Renal cortical epithelial cell (primary cell): ENCODE measurements at places on chromosomes 1 and 21.

DNA sequence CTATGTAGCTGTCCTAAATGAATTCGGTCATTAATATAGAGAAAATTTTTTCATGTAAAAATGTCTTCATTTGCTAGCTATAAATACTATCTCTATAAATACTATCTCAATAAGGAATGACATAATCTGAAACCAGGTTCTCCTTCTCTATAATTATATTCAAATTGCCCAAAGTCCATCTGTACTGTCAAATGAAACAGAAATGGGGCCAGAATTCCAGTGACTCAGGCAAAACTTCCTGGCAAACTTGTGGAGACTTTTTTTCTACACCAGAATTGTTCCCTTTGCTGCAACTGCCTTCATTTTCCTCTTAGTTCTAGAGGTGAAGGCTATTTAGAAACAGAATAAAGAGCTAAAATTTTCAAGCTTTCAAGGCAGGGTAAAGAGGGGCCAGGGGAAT, 152.5 kb downstream of the KCNH1 start:
- DNase-seq, result peak; percentile 46

DNA sequence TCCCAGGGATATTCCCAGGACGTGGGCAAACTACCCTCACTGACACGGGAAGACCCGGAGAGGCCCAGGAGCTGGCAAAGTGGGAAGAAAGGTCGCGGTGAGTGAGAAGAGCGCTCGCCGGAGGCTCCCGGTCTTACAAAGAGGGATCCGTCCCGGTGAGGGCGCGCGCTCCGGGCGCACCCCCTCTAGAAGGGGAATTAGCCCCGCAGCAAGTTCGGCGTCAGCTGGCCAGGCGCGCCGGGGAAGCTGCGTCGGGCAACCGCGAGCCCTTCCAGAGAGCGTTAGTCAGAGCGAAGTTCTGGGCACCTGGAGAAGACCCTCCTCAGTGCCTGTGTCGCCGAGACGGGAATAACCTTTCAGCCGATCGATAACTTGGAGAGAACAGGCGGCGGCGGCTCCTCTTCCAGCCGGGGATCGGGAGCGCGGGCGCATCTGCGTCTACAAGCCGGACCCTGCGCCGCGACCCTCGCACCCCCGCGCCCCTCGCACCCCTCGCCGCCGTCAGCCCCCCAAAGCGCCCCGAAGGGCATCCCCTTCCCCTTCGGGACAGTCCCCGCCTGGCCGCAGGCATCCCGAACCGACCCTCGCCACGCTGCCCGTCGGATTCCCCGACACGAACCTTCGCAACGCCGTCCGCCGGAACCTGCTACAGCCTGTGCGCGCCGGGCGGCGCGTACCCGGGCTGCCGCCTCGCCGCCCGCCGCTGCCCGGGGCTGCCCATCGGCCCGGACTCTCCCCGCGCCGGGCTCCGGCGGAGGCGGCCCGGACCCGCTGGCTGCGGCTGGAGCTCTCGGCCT, 485 bp downstream of the SIPA1L2 start:
- DNase-seq, result no peak

GRCh38 chr1:152162792-152163463, 3.9 kb upstream of the RPTN start:
- peak; percentile 97 for DNase-seq

- no peak for DNase-seq
Measured at GRCh38 chr1:101301446-101302057, 64.7 kb downstream of the S1PR1 start.

DNA sequence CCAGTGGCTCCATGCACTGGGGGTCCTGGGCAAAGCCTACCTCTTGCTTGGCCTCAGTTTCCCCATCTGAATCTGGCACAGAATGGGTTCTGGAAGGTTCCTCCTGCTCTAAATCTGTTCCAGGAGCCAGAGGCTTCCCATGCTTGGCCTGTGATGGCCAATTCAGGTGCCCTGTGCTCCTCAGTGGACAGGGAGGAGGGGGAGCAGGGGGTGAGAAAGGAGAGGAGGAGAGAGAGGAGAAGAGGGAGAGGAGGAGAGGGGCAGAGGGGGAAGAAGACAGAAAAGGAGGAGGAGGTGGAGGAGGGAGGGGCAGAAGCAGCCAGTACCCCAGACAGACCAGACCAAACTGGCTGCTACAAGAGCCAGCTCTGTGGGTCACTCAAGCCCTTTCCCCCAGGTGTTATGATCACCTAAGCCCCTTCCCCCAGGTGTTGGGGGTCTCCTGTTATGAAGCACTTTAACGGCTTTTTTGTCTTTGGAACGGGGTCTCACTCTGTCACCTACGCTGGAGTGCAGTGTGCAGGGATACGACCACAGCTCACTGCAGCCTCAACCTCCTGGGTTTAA, 43.7 kb downstream of the TRIM11 start:
- DNase-seq, result no peak

GRCh38 chr1:222314839-222315238, 233.1 kb downstream of the HHIPL2 start:
- no peak for DNase-seq

DNA sequence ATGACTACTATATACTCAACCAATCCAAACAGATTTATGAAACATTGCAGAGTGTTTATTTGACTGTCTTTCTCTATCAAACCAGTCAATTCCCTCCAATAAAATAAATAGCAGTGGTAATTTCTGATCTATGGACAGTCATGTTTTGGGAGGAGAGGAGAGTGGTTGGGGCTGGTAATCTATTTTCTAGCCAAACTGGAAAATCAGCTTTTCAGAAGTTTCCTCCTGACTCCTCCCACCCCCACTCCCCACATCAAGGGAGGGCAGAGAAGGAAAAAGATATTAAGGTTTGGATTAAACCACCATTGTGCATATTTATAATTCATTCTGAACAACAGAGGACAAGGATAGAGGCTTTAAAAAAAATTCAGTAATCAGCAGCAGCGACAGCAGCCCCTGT, 69.4 kb upstream of the SOX13 start:
- no peak for DNase-seq

- DNase-seq, result peak; percentile 39
Measured at GRCh38 chr21:35508139-35508888, 459.2 kb upstream of the RUNX1 start.

GRCh38 chr1:44919400-44919799, 67.0 kb downstream of the EIF2B3 start:
- peak; percentile 13 for DNase-seq

DNA sequence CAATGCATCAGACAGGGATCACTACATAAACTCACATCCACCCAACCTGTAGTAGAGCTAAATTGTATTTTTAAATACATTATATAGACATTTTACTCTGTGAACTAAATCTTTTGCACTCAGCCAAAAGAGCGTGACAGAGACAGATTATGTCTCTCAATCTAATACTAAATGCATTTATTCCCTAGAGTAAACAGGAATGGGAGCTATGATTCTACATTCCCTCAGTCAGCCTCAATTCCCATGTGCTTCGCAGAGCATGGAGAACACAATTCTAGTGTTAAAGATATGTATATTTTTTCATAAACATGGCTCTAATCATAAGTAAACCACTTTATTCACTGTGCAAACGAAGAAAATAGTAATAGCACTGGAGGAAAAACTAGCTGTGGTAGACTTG, 16.5 kb downstream of the PIGK start:
- no peak for DNase-seq

DNA sequence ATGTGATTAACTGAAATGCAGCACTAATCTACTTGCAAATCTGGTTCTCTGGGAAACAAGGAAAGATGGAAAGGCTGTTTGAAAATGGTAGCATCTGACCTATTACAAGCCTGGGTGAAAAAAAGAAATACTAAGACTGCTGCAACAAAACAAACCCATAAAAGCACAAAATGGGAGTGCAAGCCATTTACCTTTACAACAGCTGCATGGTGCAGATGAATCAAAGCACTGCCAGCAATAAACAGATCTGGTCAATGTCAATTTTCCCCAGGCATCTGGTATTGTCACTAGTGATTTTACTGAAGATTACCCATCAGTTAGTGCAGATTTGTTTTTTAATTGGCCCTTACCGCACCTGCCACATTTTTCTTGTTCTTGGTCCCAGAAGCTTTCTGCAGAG, 1341.7 kb downstream of the PLA2G4A start:
- no peak for DNase-seq

GRCh38 chr1:218587900-218588299, 242.8 kb downstream of the TGFB2 start:
- DNase-seq, result no peak

DNA sequence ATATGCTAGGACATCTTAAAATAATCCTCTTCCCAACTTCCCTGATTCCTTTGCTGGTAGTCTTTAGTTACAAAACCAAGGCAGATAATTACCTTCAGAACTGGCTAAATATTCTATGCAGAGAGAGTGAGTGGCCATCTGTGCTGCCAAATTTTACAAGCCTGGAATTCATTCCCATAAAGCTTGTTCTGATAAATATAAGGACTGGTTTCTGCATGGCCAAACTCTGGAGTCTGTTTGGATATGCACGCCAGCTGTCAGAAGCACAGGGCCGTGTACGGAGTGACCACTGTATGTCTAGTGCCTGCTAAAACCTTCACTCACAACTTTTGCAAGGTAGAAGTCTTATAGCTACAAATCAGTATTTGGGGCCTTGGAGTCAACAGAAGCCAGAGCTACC, 66.5 kb upstream of the RAVER2 start:
- DNase-seq, result no peak

- DNase-seq, result no peak
Measured at GRCh38 chr1:78667939-78668338, 18.3 kb downstream of the IFI44 start.

GRCh38 chr1:245168086-245168485, 13.3 kb downstream of the KIF26B start:
- DNase-seq, result no peak

- no peak for DNase-seq
Measured at GRCh38 chr1:45216861-45217260, 10.5 kb upstream of the ZSWIM5 start.

DNA sequence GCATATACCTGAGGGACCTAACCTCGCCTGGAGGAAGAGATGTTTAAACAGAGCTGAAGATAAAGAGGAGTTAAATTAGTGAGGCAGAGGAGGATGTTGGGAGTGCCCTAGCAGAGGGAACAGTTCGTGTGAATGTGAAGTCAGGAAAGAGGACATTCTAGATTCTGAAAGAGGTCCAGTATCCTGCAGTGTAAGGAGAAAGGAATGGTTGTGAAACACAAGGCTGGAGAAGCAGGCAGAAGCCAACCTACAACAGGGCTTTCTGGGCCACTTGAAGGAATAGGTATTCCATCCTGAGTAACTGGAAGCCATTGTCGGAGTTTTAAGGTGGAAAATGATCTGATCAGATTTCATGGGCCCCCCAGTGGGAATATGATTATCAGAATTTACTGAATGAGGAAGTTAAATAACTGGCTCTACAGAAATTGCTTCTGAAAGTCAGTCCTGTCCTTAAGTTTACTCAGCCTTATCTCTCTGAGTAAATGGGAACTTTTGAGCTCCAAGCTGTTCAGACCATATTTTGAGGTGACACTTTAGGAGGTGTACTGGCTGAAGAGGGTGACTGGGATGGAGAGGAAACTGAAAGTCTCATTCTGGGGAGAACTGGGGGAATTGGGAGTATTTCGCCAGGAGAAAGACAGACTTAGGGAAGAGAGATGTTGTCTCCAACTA, 24.4 kb upstream of the FAAH start:
- no peak for DNase-seq

GRCh38 chr1:31587720-31588423, 11.6 kb downstream of the TINAGL1 start:
- DNase-seq, result peak; percentile 57

DNA sequence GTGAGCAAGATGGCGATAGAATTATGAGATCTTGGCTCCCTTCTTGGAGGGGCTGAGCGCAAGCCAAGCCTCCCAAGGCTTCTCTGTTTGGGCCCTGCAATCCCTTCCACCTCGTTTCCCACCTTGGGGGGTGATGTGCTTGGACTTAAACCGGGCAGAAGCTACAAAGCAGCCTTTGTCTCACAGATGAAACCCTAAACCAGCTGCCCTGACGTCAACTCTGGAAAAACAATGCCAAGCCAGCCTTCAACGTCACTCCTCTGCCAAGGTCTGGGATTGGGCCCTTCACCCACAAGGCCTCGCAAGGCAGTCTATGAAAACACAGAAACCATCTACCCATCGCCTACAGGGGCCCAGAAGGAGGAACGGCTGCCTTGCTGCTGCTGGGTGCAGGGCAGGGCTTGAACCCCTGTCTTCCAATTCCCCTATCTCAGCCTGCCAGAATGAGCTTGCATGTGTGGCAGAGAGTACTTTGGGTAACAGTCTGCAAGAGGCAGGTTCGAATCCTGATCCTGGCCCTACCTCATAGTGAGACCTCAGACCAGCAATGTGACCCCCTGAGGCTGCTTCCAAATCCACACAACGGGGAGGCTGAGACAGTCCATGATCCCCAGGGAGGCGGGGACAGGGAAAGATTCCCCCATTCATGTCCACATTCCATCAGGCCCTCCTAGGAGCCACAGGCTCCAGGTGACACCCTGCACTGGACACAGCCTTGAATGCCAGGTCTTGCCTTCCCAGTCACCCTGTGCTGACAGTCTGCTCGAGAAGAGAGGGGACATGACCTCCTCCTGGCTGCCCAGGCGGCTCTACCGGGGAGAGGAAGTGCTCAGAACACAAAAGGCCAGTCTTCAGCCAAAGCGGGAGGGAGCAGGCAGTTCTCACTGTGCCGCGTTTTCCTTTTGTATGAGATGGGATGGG, 15.0 kb downstream of the IFFO2 start:
- no peak for DNase-seq

DNA sequence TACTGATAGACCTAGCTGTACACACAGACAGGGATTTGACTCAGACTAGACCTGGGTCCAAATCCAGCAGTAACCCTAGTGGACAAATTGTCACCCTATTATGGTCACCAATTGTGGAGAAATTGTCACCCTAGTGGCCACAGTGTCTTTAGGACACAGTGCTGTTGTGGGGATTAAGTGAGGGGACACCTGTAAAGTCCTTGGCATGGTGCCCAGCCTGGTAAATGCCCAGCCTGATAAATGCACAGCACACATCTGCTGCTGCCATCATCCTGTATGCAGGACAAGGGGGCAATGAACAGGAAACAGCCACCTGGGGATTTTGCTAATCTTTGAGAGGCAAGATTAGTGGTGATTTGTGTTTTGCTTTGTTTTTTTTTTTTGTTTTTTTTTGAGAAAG, 2.3 kb downstream of the TMEM61 start:
- DNase-seq, result no peak

DNA sequence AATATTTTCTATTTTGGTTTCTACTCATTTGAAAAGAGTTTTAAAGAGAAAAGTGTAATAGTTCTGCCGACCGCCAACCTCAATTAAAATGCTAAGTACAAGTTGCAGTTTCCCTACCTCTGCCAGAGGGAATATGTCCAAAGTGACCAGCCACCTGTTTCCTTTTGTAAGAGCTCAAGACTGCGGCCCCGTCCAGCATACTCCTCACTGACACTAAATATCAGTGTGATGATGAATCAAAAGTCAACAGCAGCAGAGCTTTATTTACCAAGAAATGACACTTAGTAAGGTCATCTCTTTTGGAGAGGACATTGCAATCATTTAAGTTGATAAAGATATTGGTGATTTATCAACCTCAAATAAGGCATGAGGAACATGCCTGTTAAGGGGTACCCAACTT, 57.4 kb upstream of the NRIP1 start:
- DNase-seq, result peak; percentile 14

DNA sequence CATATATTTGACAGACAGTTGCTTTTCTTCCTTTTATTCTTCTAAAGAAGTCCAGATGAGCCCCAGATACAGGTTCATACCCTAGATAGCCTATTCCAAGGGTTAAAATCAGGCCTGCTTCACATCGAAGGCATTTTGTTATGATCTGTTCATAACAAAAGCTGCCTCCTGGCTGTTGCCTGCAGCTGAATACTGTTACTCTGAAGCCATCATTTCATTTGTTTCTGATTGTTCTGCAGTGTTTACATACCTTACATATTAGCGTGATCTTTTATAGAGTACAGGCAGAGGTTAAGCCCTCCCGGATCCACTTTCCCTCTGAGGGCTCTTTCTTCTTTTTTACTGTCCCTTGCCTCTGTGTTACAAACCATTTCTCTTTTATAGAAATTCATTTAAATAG, 219.0 kb upstream of the HOOK1 start:
- peak; percentile 22 for DNase-seq
